ENCODE measurements at places on chromosomes 2 and 18.

DNA sequence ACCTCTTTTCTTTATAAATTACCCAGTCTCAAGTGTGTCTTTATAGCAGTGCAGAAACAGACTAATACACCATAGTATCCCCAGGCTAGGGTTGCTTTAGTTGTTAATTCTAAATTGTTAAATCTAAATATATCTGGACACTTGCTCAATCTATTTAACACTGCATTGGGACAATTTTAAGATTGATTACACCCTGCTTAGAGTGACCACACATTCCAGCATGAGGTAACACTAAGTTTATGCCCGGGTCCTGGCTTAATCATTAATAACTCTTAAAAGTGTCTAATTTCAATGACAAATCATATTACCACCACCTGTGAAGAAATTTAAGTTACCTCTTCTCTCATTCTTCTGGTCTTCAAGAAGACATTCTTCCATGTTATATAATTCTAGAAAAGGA lies 131.4 kb downstream of the ZNF385B start:
- DNase-seq = no peak

DNA sequence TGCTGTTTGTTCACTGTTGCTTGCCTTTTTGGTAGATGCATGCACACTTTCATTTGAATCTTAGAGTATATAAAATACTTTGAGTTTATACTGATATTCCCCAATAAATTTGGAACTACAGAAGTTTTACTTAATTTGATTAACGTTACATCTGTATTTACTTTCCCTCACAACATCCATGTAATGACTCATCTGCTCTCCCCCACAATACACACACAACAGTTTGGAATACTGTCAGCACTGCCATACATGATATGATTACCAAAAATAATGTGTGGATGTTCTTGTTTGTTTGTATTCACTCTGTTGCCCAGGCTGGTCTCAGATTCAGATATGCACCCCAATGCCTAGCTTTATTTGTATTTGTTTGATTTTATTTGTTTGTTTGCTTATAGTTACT lies 144.2 kb downstream of the WDR7 start:
- no peak for DNase-seq

DNA sequence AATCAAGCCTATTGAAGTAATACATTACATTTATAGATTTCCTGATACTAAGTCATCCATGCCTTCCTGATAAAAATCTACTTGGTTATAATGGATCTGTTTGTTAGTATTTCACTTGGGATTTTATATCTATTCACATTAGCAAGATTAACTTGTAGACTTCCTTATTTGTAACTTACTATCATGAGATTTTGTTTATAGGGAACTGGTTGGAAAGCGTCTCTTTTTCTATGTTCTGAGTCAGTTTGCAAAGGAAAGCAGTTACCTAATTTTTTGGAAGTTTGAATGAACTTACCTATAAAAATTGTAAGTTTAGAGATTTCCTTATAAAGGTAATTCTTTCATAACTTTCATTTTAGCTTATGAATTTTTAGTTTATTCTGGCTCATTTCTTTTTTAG lies 141.4 kb downstream of the SMAD7 start:
- no peak for DNase-seq

DNA sequence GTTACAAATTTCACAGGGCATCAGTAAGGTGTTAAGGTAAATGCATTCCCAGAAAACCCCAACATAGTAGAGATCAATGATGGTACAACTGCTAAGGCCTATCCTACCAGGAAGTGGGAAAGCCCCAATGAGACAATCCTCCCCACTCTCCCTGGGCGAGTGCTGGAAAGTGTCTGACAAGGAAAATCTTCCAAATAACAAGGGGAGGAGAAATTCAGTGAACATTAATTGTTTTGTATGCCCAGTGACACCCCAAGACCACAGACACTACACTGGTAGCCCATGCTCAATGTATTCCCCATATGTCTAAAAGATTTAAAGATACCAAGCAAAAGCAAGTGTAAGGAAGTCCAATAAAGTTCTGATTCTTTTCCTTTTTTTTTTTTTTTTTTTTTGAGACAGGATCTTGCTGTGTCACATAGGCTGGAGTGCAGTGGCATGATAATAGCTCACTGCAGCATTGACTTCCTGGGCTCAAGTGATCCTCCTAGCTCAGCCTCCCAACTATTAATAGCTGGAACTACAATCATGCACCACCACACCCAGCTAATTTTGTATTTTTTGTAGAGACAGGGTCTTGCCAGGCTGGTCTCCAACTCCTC lies 24.7 kb downstream of the B4GALT6 start:
- no peak for DNase-seq

- no peak for DNase-seq
Measured at GRCh38 chr2:205869439-205869838, 187.1 kb downstream of the NRP2 start.

GRCh38 chr2:84121-84520 lies 37.8 kb upstream of the FAM110C start:
- peak; percentile 47 for DNase-seq

DNA sequence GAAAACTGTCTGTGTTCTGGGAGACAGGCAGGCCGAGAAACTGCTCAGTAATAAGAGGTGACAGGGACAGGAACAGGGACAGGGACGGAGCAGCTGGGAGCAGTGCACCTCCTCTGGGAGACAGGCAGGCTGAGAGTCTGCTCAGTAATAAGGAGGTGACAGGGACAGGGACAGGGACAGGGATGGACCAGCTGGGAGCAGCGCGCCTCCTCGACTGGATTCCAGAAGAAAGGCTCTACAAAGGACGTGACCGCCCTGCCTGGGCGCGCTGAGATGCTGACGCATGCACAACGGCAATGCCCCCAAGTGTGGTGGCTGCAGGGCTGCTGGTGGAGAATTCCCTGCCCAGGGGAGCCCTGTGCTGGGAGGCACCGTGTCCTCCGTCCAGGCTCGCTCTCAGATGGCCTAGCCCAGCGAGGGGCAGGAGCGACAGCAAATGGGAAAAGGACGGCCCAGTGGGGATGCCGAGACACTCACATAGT lies 44.2 kb upstream of the PXDN start:
- DNase-seq = no peak

GRCh38 chr2:166632616-166633015 lies 138.6 kb upstream of the SCN7A start:
- peak; percentile 77 for DNase-seq

GRCh38 chr18:35936951-35937350 lies 35.5 kb upstream of the RMP24 start:
- DNase-seq = no peak

GRCh38 chr18:40259115-40259835 lies 1695.8 kb upstream of the PIK3C3 start:
- DNase-seq = no peak

Measured in ACHN (cell line).